A549 treated with CpdA at 1 μM for 4 hours (cell line): ENCODE measurements at places on chromosomes 2 and 18. TPM values are rescaled to one million over a fixed set of nuclear protein-coding genes. Genes with fewer than 3 reads are reported as not detected.

FLACC1 gene
- 0.10 to 0.58 TPM (median 0.20 TPM) in 3 of 5 replicates, not detected in the others for total RNA-seq

TPRKB gene
- 66.9 to 107 TPM (median 81.6 TPM) in 5 replicates for total RNA-seq

PARD6G gene
- total RNA-seq = 2.1 to 3.7 TPM (median 3.0 TPM) in 5 replicates

TACR1 gene
- total RNA-seq = 0.09 to 0.35 TPM (median 0.15 TPM) in 5 replicates

PLEK gene
- 0.01 TPM in 1 of 5 replicates, not detected in the others for total RNA-seq

C18orf54 gene
- total RNA-seq = 1.9 to 3.6 TPM (median 2.6 TPM) in 5 replicates

ACMSD gene
- not detected in 5 replicates for total RNA-seq

ATL2 gene
- 45.8 to 71.6 TPM (median 54.4 TPM) in 5 replicates for total RNA-seq

CYBRD1 gene
- total RNA-seq = 26.3 to 37.3 TPM (median 34.4 TPM) in 5 replicates

ALPI gene
- not detected in 5 replicates for total RNA-seq

MYOM1 gene
- total RNA-seq = 0.11 to 0.26 TPM (median 0.16 TPM) in 5 replicates

LYPD6 gene
- total RNA-seq = 0.05 to 0.16 TPM (median 0.07 TPM) in 3 of 5 replicates, not detected in the others

TMEM178A gene
- 0.06 to 0.14 TPM in 2 of 5 replicates, not detected in the others for total RNA-seq

RAX gene
- total RNA-seq = not detected in 5 replicates

B3GNT7 gene
- total RNA-seq = 1.4 to 1.8 TPM (median 1.6 TPM) in 5 replicates

SERPINB3 gene
- 0.09 to 0.26 TPM (median 0.17 TPM) in 4 of 5 replicates, not detected in the other for total RNA-seq

KCNJ3 gene
- total RNA-seq = not detected in 5 replicates

GPAT2 gene
- not detected in 5 replicates for total RNA-seq

RAB17 gene
- 0.09 to 0.32 TPM (median 0.13 TPM) in 4 of 5 replicates, not detected in the other for total RNA-seq

LINC00305 gene
- total RNA-seq = not detected in 5 replicates

ADRA2B gene
- total RNA-seq = 0.03 to 0.09 TPM (median 0.08 TPM) in 5 replicates

IGFBP2 gene
- total RNA-seq = 53.4 to 81.9 TPM (median 74.3 TPM) in 5 replicates
